Fibroblast of lung (primary cell): ENCODE measurements at places on chromosomes 2 and 18. TPM values are rescaled to one million over a fixed set of nuclear protein-coding genes. Genes with fewer than 3 reads are reported as not detected.

Gene EMILIN2
- total RNA-seq: 11.1 and 18.0 TPM in 2 replicates

DNA sequence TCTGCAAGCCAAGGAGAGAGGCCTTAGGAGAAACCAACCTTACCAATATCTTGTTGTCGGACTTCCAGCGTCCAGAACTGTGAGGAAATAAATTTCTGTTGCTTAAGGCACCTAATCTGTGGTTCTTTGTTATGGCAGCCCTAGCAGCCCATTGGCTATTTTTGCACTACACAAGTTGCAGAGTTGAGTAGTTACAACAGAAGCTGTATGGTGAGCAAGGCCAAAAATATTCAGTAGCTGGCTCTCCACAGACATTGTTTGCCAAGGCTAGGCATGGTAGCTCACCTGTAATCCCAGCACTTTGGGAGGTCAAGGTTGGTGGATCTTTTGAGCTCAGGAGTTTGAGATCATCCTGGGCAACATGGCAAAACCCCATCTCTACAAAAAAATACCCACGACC lies 27.1 kb upstream of the SCYGR1 start:
- peaks cover 2% of the 10 kb centered on the region for H3K4me1 ChIP-seq
- no peaks in the 10 kb centered on the region for H3K36me3 ChIP-seq
- no peaks in the 10 kb centered on the region for H3K27me3 ChIP-seq
- no peak overlapping the region for H3K4me3 ChIP-seq

DNA sequence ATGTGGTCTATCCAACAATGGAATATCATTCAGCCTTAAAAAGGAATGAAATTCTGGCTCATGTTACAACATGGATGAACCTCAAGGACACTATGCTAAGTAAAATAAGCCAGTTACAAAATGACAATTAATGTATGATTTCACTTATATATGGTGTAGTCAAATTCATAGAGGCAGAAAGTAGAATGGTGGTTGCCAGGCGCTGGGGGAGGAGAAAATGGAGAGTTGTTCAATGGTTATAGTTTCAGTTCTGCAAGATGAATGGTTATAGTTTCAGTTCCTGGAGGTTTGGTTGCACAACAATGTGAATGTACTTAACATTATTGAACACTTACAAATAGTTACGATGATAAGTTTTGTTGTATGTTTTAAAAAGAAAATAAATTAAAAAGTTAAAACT lies 79.2 kb upstream of the IL1R2 start:
- H3K36me3 ChIP-seq: no peaks in the 10 kb centered on the region
- no peak overlapping the region for H3K4me3 ChIP-seq
- no peaks in the 10 kb centered on the region for H3K27me3 ChIP-seq
- no peaks in the 10 kb centered on the region for H3K4me1 ChIP-seq
- no peak overlapping the region for H3K27ac ChIP-seq
- no peak for DNase-seq

- no peak for DNase-seq
- no peaks in the 10 kb centered on the region for H3K4me1 ChIP-seq
- H3K27me3 ChIP-seq: no peaks in the 10 kb centered on the region
- H3K27ac ChIP-seq: no peak overlapping the region
These were observed 162.4 kb downstream of the ZNF407 start for GRCh38 chr18:74760026-74760425.

Gene TRAPPC8
- 51.1 and 64.2 TPM in 2 replicates for total RNA-seq

Gene SLC23A3
- total RNA-seq: 1.8 and 2.5 TPM in 2 replicates

Gene COL3A1
- 925 and 2,431 TPM in 2 replicates for total RNA-seq

- H3K4me1 ChIP-seq: no peaks in the 10 kb centered on the region
- H3K27ac ChIP-seq: no peak overlapping the region
- H3K27me3 ChIP-seq: no peaks in the 10 kb centered on the region
- no peaks in the 10 kb centered on the region for H3K36me3 ChIP-seq
- no peak for DNase-seq
These were observed 67.4 kb upstream of the EPB41L3 start for GRCh38 chr18:5611221-5611620.

GRCh38 chr18:12995952-12996477 lies 4.9 kb downstream of the CEP192 start:
- no peak overlapping the region for H3K27ac ChIP-seq
- peaks cover 2% of the 10 kb centered on the region for H3K4me1 ChIP-seq
- DNase-seq: no peak
- H3K27me3 ChIP-seq: no peaks in the 10 kb centered on the region

DNA sequence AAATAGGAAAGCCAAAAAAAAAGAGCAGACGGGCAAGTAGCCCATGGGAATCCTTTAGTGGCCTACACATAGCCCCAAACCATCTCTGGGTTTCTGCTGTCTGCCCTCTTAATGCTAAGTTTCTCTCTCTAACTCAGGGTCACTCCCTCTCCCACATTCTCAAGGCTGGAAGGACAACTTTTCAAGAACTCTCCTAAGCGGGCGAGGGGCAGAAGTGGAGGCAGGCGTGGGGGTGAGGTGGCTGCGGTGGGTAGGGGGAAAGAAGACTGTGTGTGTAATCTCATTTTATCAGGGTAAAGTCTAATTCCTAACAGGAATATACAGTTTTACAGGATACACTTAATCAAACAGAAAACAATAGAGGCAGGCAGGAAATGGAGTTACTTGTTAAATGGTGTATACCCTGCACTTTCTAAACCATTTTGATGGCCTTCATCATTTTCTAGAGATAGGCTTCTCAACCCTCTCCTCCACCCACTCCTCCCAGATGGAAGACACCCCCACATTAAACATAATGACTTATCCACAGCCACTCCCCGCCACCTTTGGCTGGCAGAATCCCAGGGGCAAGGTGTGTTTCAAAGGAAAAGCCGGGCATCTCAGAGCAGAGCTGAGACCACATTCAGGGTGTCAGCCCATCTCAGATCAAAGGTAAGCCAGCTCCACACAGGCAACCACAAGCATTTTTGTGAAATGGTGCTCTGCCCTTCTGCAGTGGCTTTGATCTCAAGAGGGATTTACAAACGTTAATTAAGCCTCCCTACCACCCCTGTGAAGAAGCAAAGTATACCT lies 6.8 kb downstream of the SMAD7 start:
- H3K27me3 ChIP-seq: no peaks in the 10 kb centered on the region
- peaks cover 2% of the 10 kb centered on the region for H3K36me3 ChIP-seq
- DNase-seq: no peak
- peaks cover 51% of the 10 kb centered on the region for H3K4me1 ChIP-seq
